Endothelial cell (in vitro differentiated cells): ENCODE measurements at places on chromosomes 6 and 20. TPM values are rescaled to one million over a fixed set of nuclear protein-coding genes. Genes with fewer than 3 reads are reported as not detected.

DNA sequence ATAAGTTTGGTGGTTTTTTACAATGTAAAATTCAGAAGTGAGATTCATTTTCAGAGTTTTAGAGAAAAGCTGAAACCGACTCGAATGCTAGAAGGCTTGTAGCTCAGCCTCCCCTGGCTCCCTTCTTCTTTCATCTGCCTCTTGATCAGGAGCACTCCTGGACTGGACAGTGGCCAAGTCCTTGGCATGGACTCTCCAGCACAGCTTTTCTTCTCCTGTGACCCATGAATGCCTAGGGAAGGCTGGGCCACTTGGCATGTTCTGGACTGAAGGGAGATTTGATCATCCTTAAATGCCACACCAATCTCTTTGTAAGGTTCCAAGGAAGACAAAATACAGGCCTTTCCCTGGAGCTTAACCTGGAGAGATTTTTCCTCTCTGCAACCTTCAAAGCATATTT is 384.0 kb upstream of the SASH1 start:
- no peak for DNase-seq

DNA sequence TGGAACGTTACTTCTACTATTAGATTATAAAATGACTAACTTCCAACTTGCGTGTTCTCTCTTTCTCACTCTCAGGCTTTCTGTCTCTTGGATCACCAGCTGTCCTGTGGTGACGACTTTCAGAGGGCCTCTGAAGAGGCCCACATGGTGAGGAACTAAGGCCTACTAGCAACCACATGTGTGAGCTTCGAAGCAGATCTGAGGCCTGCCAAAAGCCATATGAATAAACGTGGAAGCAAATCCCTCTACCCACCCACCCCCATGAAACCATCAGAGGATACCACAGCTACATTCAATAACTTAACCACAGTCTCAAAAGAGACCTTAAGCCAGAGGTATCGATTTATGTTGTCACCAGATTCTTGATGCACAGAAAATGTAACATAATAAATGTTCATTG is 13.5 kb upstream of the BMP5 start:
- DNase-seq, result no peak

GRCh38 chr6:68880050-68880813 is 245.2 kb downstream of the ADGRB3 start:
- no peak for DNase-seq

DNA sequence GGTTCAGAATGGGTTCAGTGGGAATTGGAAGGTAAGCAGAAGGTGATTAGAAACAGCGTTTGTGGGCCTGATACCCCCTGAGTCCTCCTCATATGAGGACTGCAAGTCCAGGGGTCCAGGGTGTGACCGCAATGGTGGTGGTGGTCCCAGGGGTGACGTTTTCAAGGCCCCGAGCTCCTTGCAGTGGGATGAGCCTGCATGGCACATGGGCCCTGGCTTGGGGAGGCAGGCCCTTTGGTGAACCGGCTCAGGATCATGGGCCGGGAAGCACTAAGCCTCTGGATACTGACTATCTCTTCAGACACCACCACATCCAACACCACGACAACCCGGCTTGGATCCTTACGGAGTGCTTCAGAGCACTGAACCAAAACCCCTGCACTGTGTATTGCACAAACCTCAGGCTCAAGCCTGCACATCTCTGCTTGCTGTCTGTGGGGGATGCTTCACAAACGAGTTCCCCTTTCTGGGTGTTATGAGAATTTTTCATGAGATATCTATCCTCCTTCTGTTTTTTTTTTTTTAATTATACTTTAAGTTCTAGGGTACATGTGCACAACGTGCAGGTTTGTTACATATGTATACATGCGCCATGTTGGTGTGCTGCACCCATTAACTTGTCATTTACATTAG is 67.9 kb downstream of the STK35 start:
- no peak for DNase-seq

C20orf141 gene
- total RNA-seq, result not detected

PTCRA gene
- not detected for total RNA-seq

NMBR gene
- not detected for total RNA-seq

DNA sequence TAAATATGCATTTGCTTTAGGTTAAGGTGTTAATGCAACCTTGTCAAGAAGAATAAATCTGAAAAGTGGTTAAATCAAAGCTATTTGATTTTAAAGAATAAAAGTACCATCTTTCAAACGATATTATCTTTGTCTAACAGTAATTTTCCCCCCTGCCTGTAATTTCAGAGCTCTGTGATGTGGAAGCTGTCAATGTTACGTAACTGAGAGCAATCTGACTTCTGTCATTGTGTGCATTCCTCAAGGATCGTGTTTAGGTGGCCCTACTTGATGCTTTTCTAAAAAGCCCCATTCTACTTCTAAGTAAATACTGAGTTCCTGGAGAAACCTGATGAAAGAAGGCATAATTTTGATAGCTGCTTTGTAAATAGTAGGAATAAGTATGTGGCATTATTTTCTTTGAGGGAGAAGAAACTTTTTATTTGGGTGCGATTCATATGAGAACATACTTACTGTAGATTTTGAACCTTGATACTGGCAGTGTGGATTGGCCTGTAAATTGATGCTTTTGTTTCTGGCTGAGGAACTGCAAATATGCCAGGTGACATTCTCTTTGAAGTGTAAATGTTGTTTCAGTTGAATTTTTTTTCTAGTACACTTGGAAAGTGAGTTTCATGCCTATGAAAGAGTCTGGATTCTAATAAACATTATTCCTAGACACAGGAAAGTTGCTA is 529.6 kb upstream of the FLRT3 start:
- DNase-seq, result no peak
